Stimulated activated CD8-positive, alpha-beta memory T cell treated with anti-CD3 and anti-CD28 coated beads, Interleukin-4, amount 100 ng/mL, for 1 hour (primary cell): ENCODE measurements at places on chromosomes 1 and 21.

DNA sequence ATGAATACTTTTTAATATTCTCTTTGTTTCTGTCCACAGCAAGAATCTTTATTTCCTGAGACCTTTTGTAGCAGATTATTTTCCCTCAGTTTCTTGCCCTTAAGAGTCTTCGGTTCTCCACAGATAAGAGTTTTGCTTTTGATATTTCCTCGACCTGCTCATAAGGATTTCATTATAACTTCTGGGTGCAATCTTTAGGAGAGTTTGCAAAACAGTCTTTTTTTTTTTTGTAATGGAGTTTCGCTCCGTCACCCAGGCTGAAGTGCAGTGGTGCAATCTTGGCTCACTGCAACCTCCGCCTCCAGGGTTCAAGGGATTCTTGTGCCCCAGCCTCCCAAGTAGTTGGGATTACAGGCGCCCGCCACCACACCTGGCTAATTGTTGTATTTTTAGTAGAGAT, 10.1 kb upstream of the UBE4B start:
- no peak for DNase-seq

GRCh38 chr21:45513741-45514310, 28.4 kb downstream of the SLC19A1 start:
- DNase-seq = no peak

DNA sequence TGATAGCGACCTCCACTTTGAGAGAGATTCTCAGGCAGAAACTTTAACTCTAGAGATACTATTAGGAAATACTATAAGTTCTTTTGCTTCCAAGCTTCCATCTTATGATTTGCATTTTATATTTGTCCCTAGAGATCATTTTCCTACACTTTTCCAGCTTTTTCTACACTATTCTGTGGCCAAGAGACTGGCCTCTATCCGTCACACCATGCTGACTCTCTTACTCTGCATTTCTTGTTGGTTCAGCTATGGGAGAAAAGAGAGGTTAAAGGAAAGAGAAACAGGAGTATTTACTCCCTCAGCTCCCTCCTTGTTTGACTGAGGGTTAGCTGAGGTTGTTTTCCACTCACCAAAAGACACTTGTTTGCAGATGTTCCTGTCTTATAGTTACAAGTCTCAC, 665.6 kb upstream of the CXADR start:
- DNase-seq = no peak

- DNase-seq = no peak
Observed at GRCh38 chr1:182587666-182588499, 1.2 kb downstream of the RNASEL start.

DNA sequence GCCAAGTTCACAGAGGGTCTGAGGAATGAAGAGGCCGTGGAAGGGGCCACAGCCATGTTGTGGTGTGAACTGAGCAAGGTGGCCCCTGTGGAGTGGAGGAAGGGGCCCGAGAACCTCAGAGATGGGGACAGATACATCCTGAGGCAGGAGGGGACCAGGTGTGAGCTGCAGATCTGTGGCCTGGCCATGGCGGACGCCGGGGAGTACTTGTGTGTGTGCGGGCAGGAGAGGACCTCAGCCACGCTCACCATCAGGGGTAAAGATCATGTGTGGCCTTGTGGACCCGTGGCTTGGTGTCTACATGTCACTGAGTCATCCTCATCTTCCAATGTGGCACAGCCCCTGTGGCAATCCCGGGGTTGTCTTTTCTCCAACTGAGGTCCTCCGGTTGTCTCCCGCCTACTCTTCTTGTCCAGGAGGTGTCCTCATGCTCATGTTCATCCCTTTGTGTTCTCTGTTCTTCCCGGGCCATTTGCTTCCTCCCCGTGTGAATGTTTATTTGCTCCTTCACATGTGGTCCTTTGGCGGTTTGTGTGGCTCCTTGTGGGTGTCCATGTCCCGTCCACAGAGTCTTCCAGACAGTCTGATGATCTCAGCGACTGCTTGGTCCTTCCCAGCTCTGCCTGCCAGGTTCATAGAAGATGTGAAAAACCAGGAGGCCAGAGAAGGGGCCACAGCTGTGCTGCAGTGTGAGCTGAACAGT, 84.2 kb downstream of the OBSCN start:
- no peak for DNase-seq

DNA sequence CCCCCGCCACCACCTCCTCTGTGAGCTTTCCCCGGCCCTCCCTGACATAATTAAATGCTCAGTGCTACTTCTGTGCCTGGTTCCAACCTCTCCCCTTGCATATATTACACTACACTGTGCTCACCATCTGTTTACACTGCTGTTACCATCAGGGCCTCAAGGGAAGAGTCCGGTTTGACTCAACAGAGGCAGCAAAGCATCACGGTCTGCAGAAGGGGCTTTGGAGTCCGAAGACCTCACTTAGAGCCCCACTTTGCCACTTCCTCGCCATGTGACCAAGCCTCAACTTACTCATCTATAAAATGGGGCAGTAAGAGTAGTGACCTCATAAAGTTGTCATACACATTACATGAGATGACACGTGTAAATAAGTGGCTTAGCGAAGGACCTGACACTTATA, 27.4 kb downstream of the KCNN3 start:
- no peak for DNase-seq

DNA sequence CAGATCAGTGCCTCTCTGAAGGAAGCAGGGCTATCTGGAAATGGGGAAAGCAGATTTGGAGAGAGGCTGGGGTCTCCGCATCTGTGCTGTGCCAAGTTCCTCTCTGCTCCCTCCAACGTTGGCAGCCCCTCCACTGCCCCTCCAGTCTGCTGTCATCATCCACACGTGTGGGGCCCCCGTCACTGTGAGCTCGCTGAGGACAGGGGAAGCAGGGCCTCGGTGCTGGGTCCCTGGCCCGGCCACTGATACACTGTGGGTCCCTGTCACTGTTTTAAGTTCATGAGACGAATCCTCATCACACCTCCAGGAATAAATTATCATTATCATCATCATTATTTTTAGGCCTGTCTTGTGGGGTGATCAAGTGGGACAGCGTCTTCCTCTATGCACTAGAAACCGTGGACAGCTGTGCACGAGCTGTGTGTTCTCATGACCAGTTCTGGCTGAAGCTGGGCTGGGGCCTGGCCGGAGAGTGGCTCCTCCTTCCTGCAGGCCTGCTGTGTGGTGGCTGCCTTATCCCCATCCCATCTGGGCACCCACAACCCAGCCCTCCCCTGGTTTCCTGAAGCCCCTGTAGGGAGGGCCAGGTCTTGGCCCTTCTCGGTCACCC, 52.2 kb downstream of the DMRTB1 start:
- DNase-seq = no peak

DNA sequence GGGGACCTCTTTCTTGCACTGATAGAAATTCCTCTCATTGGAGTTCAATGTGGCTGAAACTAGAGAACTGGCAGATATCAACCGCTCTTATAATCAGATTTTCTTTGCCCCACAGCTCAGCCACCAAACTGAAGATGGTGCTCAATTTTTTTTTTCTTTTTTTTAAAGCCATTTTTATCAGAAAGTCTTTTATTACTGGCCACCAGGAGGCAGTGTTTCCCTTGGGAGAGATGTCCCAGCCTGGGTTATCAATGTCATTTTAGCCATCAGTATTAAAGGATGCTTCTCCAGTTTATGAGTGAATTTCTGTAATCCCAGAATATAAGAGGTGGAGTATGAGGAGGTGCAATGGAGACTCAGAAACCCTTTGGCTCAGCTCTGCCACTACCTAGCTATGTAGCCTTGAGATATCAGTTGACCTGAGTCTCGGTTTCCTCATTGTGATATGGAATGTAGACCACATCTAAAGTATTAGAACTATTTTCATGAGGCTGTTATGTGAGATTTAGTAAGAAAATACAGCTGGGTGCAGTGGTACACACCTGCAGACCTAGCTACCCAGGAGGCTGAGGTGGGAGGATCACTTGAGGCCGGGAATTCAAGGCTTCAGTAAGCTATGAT, 27.6 kb downstream of the CD244 start:
- no peak for DNase-seq

DNA sequence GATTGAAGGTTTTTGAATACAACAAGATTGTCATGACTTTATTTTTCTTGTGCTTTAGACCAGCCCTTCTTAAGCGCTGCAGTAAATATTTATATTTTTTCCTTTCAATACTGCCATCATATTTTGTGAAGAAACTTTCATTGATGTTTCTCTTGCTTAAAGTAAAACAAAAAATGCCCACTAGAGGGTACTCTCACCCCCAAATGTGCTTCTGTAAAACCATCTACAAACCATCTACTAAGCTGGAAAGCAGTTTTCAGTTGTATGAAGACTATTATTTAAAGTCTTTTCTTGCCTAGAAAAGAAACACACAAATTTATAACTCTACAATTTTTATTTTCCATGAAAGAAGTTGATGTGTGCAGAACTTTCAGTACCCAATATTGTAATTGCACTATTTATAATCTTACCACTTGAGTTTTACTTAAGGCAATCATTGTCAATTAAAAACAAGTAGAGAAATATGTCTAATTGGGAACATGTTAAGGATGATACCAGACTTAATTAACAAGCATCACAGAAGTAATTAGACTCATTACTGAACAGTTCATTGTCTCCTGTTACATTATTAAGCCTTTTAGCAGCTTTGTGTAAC, 10.7 kb downstream of the LEPR start:
- DNase-seq = no peak

GRCh38 chr21:26529526-26529925, 43.6 kb downstream of the CYYR1 start:
- no peak for DNase-seq

- no peak for DNase-seq
Observed at GRCh38 chr1:65435987-65436386, 15.5 kb downstream of the LEPR start.

DNA sequence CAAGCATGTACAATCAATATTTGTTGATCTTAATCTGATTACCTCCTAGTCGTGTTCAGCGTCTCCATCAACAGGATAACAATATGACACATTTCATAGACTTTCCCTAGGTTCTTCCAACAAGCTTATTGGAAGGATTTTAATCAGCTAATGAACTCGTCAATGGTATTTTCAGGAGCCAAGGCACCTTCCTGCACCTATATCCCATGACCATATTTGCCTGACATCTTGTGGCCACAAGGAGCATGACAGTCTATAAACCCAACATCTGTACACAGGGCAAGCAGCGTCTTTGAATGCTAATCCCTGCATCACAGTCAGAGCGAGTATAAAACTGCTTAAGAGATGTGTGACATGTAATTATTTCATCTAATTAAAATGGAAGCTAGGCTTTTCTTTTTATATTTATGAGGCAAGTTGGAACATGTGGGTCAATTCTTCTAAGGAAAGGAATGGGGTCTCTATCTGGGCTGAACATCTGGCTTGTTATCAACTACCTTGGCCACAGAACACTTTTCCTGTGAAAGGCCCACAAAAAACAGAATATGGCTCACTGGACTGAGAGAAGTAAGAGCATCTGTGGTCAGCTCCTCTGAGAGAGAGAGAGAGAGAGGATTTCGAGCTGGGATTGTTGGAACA, 388.8 kb downstream of the NTNG1 start:
- no peak for DNase-seq

DNA sequence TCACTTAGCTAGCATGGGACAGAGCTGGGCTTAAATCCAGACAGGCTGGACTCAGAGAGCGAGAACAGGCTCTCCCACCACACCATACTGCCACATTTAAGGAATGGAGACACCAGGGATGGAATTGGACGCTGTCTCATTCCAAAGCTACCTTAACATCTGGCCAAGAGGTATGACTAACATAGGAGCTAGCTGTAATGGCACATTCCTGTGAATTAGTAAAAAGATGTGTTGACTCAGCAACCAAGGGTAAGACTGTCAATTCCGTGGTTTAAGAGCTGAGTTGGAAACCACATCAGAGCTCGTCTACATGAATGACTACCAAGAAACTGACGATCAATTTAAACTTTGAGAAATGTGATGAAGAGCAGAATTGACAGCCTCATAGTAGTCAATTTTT, 8.3 kb upstream of the TNFRSF9 start:
- no peak for DNase-seq

DNA sequence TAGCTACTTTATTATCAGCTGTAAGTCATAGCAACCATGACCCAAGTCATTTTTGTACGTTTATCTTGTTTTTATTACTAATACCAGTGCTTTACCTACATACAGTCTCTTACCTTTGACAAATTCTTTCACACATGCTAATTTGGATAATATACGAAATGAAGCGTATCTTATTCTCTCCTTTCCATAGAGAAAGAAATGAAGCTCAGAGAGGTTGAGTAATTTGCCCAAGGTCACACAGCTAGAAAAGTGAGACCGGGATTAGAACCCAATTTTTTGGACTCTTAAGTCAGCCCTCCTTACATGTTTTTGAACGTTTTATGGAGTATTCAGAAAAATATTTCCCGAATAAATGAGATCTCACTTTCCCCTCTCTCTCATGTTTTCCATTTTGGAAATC, 52.6 kb downstream of the OLIG1 start:
- DNase-seq = no peak

GRCh38 chr1:172745014-172745413, 86.1 kb downstream of the FASLG start:
- DNase-seq = no peak

- DNase-seq = no peak
Observed at GRCh38 chr1:116972674-116973030, 28.9 kb upstream of the CD101 start.

GRCh38 chr1:16015960-16016901, 1.6 kb downstream of the HSPB7 start:
- DNase-seq = no peak

- no peak for DNase-seq
Observed at GRCh38 chr1:54017979-54018378, at the start of gene LDLRAD1. LDLRAD1 (minus strand) TSS chr1:54018186; CDS start chr1:54018112, 74 bp downstream.

- DNase-seq = no peak
Observed at GRCh38 chr1:78094639-78095038, 48.9 kb downstream of the GIPC2 start.

DNA sequence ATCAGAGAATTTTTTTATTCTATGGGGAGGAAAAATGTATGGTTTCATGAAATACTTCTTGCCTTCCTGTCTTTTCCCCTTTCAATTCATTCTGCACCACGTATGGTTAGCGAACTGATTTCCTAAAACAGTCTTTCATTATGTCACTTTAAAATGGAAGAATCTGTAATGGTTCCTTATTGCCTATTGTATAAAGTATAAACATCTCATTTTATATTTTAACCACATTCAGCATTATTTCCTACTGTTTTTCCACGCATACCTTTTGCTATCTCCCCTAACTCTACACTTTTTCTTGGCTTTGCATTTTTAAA, 232.3 kb upstream of the B3GALT2 start:
- no peak for DNase-seq

DNA sequence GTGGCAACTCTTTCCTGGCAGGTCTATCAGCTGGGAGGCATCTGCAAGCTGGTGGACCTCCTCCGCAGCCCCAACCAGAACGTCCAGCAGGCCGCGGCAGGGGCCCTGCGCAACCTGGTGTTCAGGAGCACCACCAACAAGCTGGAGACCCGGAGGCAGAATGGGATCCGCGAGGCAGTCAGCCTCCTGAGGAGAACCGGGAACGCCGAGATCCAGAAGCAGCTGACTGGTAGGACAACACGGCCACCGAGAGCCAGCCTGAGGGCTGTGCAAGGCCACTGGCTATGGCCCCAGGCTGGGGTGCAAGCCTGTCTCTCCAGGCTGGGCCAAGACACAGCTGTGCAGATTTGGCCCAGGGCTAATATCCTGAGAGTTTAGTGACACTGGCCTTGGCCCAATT, 34.2 kb downstream of the PKP1 start:
- no peak for DNase-seq

GRCh38 chr1:41358131-41359021, 2.9 kb upstream of the FOXO6 start:
- no peak for DNase-seq
